ENCODE measurements at places on chromosomes 16 and 17.

- DNase-seq = no peak
These were observed 10.4 kb downstream of the CENPX start for GRCh38 chr17:82012261-82012639.

- no peak for DNase-seq
These were observed 9.7 kb upstream of the ITGB3 start for GRCh38 chr17:47243737-47244598.

DNA sequence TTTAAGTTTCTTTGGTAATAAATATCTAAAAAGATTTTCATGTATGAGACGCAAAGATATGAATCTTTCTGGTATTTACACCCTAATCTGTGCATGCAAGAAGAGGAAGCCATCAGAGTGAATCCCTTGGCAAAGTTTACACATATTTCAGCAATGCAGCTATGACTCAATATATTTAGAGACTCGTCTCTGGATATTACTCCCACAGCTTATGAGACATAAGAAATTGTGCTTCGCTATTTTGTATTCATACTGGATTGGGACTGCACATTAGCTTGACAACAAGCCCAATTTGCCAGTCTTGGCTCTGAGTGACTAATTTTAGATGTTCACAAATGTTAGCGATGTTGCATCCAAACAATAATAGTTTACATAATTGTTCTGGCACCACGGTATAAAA, 532.0 kb downstream of the CDH11 start:
- DNase-seq = peak; percentile 55

- no peak for DNase-seq
These were observed 8.1 kb downstream of the CLTC start for GRCh38 chr17:59627770-59628171.

- DNase-seq = no peak
These were observed 596.6 kb upstream of the CDH5 start for GRCh38 chr16:65769776-65770438.

DNA sequence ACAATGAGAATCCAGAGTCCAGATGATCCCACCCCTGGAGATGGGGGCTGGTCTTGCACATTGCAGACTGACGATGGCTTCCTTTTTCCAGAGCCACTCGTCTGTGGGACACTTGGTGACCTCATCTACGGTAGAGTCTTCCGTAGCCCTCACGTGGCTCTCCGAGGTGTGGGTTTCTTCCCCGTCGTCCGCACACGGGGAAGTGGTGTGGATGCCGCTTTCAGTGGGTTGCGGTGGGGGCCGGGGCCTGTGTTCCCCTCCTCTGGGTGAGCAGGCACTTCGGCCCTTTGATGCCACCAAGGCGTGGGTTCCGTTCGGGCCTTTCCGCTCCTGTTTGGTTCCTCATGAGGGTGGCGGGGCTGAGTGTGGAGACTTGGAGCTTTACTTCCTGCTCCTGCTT, 21.4 kb downstream of the BAIAP2 start:
- no peak for DNase-seq

GRCh38 chr17:76924345-76925342, 56.4 kb downstream of the MGAT5B start:
- no peak for DNase-seq

- DNase-seq = no peak
These were observed 1.3 kb downstream of the YBX2 start for GRCh38 chr17:7293159-7293558.

DNA sequence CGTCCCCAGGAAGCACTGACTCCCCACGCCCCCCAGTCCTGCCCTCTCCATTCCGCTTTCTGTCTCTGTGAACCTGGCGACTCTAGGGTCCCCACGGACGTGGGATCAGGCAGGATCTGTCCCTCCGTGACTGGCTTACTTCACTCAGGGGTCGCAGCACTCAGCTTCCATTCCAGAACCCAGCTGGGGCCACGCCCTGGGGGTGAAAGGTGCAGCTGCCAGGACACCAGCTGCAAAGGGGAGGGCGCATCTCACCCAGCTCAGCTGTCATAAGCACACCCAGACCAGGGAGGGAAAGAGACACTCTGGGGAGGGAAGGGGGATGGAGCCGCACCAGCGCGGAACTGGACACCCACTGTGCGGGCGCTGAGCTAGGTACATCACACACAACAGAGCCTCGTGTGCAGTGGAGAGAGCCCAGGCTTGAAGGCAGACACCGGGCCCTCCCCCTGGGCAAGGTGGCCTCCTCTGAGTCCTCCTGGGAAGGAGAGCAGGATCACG, 18.5 kb upstream of the HEXD start:
- peak; percentile 50 for DNase-seq

DNA sequence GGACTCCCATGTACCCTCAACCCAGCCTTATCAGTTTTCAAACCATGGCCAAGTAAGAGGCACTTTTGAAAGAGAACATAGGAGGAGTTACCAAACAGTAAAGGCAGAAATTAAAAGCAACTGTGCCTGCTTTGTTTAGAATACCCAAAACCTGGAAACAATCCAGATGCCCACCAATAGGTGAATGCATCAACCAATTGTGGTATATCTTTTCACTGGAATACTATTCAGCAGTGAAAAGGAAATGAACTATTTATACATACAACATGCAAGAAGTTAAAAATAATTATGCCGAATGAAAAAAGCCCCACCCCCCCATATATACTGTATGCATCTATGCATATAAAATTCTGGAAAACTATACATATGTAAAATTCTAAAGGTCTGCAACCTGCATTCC, 37.0 kb downstream of the PITPNC1 start:
- DNase-seq = no peak

GRCh38 chr16:491220-491919, 36.1 kb upstream of the CAPN15 start:
- DNase-seq = no peak

DNA sequence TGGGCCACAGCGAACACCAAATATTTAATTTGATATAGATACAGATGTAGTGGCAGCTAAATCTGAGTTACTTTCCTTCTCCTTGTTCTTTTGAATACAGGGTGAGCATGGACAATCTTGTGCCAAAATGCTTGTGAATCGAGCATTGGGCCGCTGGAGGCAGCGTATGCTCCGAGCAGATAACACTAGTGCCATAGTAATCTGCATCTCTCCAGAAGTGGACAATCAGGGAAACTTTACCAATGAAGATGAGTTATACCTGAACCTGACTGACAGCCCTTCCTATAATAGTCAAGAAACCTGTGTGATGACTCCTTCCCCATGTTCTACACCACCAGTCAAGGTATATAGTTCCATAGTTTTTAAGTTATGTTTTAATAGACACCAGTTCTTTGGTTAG, 21.2 kb upstream of the BCAS3 start:
- DNase-seq = no peak

DNA sequence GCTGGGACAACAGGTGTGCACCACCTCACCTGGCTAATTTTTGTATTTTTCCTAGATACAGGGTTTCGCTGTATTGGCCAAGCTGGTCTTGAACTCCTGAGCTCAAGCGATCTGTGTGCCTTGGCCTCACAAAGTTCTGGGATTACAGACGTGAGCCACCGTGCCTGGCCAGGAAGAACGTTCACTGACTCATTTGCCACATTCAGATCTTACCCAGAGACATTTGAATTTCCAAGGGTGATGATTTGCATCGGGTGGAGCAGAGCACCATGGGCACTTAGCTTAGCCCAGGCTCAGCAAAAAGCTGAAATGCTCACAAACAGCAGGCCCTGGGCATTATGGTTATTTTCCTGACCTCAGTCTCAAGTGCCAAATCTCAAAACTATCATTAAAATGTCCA, 14.5 kb upstream of the ADORA2B start:
- DNase-seq = no peak

DNA sequence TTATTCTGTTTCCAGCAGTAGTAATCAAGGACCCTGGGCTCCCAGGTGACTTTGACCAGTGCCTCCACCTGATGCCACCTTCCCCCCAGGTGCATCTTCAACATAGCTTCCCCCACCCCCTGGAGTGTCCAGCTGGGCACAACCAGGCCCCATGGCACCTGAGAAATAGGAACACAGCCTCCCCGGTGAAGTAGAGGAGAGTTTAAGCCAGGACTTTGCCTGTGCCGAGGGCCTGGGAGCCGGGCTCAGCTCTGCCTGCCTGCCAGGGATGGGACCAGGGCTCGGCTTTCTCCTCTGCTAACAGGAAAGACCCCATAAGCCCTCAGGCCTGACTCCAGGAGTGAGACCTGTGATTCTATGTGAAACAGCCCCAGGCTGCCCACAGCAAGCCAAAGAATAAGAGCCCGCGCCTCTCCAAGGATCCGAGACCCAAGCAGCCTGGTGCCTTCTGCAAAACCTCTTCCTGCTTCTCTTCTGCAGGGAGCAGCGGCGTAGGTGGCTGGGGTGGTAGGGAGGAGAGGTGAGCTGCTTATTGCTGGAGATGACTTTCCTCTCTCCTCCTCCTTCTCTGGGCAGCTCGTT, 16.4 kb upstream of the RBFOX3 start:
- DNase-seq = no peak

DNA sequence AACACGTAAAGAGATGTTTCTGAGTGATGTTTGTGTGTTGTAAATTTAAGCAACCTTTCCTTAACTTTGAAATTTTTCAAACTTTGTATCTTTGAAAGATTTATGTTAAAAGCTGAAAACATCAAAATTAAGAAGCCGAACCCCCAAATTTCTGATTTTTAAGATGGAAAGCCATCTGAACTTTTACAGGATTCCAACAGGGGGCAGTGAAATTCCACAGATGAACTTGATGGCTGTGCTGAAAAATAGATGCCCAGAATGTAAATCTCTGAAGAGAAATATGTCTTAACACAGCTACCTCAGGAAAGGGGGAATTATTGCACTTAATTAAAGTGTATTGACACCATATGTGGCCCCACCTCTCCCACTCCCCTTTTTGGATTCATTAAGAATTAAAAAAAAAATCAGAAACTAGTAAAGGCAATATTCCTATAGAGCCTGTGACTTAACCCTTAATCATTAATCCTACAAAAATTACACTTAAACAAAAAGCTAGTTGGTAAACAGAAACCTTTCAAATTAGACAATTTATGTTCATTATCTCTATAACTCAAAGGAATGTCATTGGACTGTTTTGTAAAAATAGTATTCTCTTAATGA, 597.9 kb downstream of the KCNJ2 start:
- peak; percentile 5 for DNase-seq

DNA sequence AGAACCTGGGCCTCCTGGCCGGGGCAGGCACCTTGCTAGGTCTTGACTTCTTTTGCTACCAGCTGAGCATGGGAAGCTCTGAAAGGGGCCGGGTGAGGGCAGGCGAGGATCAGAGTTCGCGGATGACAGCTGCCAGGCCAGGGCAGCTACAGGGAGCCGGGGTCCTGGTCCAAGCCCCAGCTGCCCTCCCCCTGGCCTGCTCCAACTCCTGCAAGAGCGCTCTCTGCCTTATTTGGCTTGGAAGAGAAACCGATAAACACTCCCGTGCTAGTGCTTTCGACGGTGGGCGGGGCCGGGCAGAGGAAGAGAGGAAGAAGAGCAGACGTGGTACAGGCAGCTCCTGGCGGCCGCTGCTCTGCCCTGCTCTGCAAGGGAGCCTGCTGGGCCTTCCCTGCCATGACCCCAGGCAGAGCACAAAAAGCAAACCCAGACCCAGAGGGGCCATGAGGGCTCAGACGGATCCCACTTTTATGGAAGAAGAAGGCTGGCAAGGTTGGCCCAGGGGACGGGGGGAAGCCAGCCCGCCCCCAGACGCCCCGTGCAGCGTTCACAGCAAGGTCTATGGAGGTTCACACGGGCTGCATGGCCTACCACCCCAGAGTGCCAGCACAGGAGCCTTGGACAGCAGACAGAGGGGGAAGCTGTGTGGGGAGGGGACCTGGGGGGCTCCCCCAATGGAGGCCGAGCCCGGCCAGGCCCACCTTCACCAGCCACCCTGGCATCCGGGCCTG, 25.6 kb downstream of the PIEZO1 start:
- no peak for DNase-seq

DNA sequence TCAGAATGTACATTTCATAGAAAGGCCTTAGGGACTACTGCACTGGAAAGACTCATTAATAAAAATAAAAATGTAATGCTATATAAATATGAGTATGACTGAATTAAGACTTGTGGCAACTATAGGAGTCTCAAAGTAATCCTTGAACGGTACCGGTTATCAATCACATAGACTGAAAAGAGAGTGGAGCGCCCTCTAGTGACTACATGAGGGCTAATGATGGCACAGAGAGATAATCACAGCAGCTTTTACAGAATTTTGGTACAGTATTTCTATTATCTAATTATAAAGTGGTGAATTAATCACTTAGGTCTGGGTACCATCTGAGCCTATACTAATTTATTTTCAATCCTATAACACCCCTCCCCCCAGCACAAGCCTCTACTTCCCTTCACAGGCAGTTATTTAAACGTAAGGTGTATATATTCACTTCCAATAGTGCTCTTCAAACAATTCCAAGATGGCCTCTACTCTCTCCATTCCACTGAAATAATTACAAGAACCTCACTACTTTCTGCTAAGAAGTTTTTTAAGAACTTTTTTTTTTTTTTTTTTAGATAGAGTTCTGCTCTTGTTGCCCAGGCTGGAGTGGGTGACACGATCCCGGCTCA, 40.7 kb upstream of the ANKFY1 start:
- peak; percentile 5 for DNase-seq

GRCh38 chr16:1188432-1189189, 35.7 kb downstream of the CACNA1H start:
- DNase-seq = no peak

GRCh38 chr17:2406903-2407790, 6.3 kb upstream of the MNT start:
- peak; percentile 70 for DNase-seq

GRCh38 chr16:76900285-76901263, 290.4 kb upstream of the MON1B start:
- no peak for DNase-seq

- no peak for DNase-seq
These were observed 54.7 kb downstream of the TANGO6 start for GRCh38 chr16:68898026-68898425.

- no peak for DNase-seq
These were observed 406.7 kb upstream of the MAF start for GRCh38 chr16:80007231-80007630.

GRCh38 chr17:58447039-58447975, 30.0 kb upstream of the RNF43 start:
- DNase-seq = peak; percentile 59

DNA sequence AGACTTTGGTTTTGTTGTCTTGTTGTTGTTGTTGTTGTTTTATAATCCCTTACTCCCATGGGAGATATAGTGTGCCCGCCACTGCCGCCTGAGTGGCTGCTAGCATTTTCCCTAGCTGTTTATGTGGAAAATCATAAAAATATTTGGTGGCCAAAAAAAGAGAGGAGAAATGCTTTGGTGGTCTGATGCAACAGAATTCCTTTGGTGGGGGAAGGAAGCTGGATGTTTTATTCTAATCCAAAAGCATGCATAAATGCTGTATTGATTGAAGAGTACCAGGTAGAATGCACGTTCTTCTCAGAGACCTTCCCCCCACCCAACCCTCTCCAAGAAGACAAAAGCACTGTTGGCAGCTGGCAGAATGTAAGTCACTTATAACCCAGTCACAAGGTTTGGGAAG, 93.2 kb downstream of the C17orf67 start:
- DNase-seq = no peak
